ENCODE measurements at places on chromosomes 6 and 20.

DNA sequence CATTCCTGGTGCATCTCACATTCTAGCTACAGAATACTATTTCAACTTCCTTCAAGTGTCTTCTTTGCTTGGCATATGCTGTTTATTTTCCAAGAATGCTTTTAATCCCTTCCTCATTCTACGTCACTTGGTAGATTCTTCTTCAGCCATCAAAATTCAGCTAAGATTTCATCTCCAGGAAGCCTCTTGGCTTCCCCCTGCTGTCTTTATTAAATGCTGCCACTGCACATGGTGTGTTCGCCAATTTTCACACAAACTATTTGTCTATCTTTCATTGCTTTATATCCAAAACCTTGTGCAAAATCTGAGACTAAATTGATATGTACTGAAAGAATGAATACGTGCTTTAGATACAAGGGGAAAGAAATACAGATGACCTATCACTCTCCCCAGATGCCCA is 253.0 kb downstream of the RFPL4B start:
- no peak for DNase-seq

- DNase-seq = peak; percentile 78
Measured at GRCh38 chr6:16544006-16544405, 217.3 kb downstream of the ATXN1 start.

DNA sequence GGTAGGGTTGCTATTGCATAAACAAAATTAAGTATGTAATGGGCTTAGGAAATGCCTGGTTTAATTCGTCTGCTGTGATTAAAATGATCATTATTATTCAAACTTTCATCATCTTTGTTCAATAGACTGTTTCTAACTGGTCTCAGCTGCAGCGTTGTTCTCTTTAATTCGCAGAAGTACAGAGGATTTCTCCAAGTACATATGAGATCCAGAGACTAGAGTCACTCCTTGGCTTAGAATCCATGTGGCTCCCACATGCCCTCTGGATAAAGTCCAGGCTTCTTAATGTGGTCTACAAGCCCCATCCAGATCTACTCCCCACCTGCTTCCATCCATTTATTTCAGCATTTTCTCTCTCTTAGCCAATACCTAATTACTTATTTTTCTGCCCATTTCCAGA is 1.1 kb upstream of the ZBTB24 start:
- no peak for DNase-seq

DNA sequence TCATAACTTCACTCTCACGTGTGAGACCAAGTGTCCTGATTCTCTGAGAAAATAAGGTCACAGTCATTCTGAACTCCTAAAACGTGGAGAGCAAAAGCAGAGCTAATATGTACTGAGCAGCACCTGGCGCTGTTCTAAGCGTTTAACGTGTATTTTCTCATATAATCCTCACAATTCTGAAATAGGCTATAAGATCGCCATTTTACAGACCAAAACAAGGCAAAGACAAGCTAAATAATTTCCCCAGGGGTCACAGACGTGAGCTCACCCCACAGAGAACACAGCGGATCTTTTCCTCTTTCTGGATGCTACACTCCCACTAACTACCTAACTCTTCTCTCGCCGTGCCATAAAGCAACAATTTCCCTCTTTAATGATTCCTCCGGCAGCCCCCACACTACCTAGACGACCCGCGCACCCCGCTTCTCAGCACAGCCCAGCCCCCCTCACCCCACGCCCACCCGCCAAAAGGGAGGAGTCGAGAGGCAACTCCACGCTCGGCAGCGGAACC is 636 bp downstream of the SUPT3H start:
- DNase-seq = no peak

- no peak for DNase-seq
Measured at GRCh38 chr6:15500078-15500740, 162.6 kb downstream of the DTNBP1 start.

All from GM04503 (cell line).